ENCODE measurements at places on chromosomes 6 and 20.

- DNase-seq = no peak
These were observed 156.4 kb downstream of the CD83 start for GRCh38 chr6:14274016-14274415.

DNA sequence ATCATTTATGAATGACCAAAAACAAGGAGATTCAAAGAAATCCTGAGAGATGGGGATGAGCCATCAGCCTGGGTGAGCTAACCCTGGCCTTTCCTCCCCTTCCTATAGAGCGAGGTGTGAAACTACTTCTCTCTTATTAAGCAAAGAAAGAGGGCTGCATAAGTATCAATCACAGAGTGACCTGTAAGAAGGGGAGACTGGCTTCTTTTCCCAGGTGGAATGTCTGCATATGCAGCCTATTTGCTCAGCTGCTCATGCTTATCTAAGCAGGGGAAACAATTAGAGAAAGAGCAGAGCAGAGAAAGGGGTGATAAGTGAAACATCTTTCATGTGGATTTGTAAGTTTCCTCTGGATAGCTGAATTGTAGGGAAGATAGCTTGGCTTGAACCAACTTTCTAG is 160.0 kb downstream of the PKHD1 start:
- no peak for DNase-seq

- no peak for DNase-seq
These were observed 101.1 kb upstream of the IFNGR1 start for GRCh38 chr6:137320271-137320670.

DNA sequence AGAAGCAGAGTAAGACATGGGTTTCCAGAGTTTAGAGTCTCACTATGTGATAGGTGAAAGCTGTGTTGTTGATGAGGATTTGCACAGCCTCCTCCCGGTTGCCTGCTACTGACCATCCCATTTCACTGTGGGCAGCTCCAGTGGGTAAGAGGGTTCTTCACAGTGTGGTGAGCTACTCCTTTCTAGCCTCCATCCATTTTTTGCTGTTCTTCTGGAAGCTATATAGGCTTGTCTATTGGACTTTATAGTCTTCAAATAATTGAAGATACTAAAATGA is 13.4 kb downstream of the UST start:
- no peak for DNase-seq

GRCh38 chr6:53734473-53735299 is 60.1 kb upstream of the LRRC1 start:
- DNase-seq = peak; percentile 51

DNA sequence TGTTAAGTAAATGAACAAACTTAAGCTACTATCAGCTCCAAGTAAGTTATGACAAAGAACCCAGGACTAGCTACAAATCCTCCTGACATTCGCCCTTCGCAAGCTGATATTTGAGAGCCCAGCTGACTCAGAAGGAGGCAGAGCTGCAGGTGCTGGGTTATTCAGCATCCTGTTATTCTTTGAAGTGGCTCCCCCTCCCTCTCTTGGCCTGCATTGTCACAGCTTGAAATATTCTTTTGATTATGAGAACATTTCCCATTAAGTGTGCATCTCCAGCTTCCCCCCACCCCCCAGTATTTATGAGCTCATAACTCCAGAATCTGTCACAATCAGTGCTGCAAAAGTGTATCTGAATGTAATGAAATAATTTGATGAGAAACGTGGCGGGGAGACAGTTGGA is 78.8 kb upstream of the RALY start:
- DNase-seq = no peak

- DNase-seq = no peak
These were observed 90.5 kb downstream of the BTBD9 start for GRCh38 chr6:38549180-38549579.

GRCh38 chr20:37977338-37977737 is 55.9 kb downstream of the TTI1 start:
- DNase-seq = no peak

GRCh38 chr6:150347845-150348244 is 21.0 kb upstream of the IYD start:
- no peak for DNase-seq

DNA sequence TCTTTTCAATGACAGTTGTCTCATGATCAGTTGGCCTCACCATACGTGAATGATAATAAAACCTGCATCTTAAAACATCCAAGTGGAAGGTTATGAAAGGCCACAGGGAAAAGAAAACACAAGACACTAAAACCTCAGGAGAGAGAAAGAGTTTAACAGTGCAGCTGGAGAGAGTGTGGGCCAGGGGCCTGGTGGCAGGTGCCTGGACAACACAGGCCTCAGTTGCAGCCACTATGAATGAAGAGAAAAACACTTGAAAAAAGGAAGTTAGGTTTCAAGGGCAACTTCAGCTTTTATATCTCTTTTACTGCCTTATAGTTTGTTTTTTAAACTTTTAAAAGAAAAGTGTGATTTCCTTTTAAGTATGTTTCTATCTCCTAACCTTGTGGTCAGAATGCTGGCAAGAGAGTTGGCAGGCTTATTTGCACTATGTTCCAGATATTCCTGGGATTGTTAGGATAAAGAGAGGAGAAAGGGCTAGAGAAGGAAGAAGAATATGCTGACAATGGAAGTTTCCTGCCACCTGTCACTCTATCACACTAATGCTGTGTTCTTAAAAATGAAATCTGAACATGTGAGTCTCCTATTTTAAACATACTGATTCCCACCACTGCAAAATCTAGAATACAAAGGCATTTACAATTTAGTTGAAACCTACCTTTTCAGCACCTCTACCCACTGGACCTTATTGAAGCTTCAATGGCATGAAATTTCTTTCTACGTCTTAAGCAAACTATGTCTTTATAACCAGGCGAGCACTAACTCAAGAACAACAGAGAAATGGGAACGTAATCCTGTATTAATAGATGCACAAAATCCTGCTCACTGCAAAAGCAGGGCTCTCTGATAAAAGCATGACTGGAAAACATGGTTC is 222.4 kb downstream of the CD83 start:
- no peak for DNase-seq

DNA sequence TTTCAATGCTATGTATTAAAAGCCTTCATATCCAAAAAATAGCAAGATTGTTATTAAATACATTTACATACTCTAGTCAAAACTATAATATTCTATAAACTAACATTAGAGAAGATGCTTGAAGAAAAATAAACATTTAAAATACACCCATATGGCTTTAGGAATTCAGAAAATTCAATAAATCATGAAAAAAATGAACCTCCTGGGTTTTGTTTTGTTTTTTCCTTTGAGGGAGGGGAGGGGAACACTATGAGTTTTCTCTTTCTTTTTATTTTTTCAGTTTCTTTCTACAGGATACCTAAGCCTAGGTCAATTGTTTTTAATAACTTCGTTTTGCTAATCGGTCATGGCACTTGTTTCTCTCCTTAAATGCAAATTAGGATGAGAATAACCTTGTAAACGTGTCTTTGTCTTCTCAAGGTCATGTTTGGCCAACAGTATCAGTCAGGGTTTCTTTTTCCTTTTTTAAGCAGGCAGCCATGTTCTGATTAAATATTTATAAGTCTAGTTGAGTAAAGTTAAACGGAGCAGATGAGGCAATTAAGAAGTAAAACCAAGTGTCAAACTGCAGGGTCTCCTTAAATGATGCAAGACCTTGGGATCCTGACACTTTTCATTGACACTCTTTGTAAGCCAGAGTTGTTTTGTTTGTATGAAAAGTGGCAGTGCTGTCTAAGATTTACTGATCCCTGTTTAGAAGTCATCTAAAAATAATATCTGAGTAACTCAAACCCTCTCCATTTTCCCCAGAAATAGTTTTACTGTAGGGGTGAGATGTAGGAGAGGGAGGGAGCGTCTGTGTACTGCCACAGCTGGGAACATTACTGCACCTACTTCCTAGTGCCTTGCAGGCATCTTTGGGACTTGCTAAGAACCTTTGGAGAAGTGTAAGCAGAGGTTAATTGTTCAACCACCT is 392.3 kb downstream of the PLCB1 start:
- DNase-seq = no peak

DNA sequence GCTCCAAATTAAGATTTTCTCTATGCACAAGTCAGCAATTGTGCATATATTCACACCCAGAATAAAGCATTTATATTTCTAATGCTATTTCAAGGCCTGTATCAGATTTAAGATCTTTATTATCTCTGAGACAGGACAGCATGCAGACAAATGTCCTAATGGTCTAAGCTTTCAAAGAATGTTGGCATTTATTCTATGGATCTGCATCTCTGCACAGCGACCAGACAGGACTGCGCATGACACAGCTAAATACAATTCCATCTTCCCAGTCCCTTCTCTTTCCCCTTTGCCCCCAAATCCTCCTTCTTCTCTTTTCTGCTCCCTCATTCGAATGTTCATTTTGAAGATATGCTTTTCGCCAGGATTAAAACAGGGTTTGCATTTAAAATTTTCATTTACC is 478.5 kb downstream of the PKHD1 start:
- no peak for DNase-seq

DNA sequence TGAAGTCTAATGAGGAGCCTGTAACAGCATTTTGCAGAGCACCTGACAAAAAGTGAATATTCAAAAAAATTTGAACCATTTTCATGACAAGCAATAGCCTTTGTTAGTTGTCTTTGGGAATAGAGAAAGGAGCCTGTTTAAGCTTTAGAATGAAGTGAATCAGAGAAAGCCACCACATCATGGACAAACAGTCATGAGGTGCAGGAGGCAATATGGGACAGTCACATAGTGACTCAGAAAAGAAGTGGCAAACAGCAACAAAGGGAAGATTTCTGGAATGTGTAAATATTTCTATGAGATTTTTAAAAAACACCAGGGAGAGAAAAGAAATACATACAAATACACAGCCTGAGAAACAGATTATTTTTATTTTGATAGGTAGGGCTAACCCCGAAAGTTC is 6.6 kb downstream of the KLHL31 start:
- no peak for DNase-seq

DNA sequence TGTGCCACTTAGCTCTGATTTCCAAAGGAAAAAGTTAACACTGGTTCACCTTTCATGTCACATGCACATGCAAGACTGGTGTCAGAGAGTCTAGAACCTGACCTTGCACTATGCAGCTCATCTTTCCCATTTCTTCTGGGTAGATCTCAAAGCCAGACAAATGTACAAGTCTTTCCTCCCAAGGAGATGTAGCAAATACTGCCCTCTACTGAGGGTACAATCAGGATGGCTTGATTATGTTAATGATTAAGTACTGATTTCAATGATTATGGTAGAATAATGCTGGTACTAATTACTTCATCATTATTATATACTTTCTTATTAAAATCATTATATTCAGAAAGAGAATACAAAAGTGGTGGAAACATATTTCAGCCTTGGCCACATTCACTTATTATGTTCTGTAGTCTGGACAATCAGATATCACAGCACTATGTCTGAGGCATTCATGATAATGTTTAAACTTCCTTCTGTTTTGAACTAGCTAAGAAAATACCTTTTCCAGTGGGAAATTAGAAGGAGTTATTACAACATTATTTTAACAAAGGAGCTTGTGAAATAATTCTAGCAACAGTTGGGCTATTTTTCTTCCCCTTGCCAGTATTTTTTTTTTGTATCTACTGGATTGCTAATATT is 68.5 kb upstream of the FOXO3 start:
- peak; percentile 4 for DNase-seq

DNA sequence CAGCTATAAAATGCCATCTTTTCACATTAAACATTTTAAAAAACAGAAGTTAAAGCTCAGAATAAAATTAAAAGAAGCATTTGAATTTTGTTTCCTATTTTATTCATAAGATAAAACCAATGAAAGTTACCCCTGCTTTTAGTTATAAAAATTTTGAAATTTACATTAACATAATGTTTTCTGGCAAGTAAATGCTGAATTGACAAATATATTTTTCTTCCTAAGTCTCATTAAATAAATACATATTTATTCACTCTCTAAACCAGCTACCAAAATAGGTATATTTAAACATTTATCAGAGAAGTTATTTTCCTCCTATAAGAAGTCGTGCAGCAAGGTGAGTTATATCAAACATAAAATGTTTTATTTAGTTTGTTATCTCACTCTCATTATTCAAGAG is 213.6 kb downstream of the TRDN start:
- DNase-seq = no peak

DNA sequence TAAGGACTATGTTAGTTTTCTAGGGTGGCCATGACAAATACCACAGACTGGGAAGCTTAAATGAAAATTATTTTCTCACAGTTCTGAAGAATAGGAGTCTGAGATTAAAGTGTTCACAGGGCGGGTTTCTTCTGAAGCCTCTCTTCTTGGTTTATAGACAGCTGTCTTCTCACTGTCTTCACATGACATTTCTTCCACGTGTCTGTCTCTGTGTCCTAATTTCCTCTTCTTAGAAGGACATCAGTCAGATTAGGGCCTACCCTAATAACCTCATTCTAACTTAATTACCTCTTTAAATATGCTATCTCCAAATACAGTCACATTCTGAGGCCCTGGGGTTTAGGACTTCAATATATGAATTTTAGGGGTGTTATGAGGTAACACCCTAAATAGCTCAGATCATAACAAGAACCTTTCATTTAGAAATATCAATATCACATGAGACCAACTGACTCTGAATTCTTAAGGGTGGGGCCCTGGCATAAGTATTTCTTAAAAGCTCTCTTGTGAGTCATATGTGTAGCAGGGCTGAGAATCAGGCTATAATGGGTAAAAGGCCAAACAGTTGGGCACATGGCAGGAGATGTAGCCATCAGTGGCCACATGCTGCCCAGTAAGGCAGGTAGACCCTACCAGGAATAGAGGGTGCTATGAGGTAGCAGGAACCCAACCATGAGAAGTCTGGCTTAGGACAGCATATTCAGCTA is 62.0 kb upstream of the TENT5A start:
- no peak for DNase-seq

DNA sequence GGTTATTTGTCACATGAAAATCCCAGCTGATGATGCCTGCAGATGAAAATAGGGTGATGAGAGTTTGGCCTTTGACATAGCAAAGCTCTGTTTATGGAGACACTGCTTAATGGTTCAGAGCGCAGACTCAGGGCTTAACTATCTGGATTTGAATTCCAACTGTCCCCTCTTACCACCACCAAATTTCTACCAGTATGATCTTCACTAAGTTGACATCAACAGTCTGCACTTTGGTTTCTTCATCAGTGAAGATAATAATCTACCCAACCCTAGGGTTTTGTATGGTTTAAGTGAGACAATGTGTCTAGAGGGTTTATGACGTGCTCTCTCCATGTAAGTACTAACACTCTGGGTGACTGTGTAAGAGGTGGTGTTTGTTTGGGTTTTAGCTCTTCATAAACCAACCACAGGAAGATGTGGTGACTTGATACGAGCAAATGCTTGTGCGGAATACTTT is 151.4 kb upstream of the TNFAIP3 start:
- no peak for DNase-seq

DNA sequence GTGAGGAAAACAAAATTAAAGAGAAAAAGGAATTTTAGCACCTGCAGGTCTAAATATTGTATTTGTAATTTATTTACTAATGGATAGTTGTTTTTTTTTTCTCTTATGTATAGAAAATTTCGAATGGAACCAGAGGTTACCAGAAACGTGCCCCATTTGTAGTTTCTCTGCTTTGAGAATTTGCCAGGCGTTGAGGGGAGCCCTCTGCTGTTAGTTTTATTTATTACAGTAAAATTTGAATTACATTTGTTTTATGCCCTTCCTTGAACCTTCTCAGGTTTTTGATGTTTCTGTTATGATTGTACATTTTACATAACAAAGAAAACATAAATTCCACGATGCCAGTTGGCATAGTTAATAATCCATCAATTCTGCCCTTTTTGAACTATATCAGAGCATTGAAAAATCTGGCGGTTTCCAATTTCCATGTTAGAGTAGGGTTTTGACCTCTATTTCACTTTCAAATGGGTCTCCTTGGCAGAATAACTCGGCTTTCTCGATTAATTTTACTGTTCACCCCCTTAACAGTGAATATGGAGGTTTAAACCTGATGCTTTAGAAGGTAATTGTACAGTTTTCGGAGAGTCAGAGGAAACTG is 35.1 kb upstream of the RFPL4B start:
- DNase-seq = no peak

- DNase-seq = no peak
These were observed 234.7 kb downstream of the BTBD9 start for GRCh38 chr6:38404900-38405556.
